Effector CD8-positive, alpha-beta T cell (primary cell): ENCODE measurements at places on chromosomes 11 and 22.

GRCh38 chr11:134231958-134232659 lies 7.6 kb downstream of the VPS26B start:
- no peak for DNase-seq

DNA sequence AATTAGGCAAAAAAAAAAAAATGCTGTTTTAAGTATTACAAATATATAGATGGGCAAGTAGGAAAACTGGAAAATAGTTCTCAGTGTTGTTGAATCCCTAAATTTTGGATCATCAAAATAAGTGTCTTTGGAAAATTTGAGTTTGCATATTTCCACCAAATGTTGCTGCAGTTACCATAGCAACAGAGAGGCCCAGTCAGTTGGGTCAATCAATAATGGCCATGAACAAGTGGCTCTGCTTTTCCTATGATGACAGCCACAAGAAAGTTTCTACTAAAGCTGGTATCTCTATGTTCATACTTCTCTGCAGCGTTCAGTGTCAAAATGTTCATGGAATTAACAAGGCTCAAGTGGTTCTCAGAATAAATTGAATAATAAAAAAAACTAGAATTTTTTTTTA lies 79.1 kb downstream of the SERGEF start:
- no peak for DNase-seq

- no peak for DNase-seq
Measured at GRCh38 chr11:93537767-93538261, 5.4 kb downstream of the SMCO4 start.

DNA sequence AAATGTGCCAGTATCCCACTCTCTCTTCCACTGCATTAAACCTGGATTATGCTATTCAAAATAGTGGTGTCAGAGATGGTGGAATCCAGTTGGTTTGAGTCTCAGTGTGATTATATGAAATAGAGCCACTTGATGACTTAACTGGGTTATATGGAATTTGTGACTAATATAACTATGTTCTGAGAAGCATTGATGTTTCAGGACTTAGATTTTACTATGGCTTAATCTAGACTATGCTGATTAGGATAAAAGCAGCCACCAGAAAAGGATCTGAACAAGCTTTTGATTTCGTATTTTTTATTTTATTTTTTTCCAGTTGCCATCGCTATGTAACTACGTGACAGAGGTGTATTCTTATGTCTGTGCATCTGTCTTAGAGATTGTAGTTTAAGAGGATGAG lies 39.1 kb downstream of the MS4A6A start:
- no peak for DNase-seq
